NCI-H1048 (cell line): ENCODE measurements at places on chromosomes 3 and 15.

DNA sequence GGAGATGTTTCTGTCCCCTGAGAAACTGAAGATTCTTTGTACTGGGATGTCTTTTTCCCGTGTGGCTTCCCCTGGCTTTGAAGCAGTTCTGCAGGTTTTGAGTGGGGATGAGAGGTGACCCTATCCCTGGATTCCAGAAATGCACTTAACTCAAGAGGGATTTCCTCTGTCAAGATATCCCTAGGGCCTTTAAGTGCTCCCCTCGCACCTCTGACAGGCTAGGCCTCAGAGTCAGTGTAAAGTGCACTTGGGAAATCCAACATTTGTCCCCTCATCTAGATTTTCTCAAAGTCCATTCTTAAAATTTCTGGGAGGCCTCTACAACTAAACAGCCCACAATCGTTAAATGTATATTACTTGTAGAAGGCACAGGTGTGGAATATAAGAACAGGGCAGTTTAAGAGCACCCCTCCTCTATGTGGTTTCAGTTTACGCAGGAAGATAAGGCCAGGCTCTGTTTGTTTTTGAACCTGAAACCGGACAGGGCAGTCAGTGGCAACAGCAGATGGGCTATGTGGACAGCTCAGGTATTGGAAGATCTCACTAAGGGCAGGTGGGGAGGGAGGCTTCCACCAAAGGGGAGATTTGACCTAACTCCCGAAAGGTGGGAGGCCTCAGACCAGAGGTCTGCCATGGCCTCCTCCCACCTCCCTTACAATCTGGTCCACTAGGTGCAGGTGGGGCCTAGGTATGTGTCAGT lies 4.8 kb downstream of the C3orf52 start:
- DNase-seq = no peak

GRCh38 chr15:72285402-72285801 lies 13.0 kb upstream of the PARP6 start:
- no peak for DNase-seq

- no peak for DNase-seq
Observed at GRCh38 chr15:73375012-73375411, 6.3 kb upstream of the HCN4 start.

DNA sequence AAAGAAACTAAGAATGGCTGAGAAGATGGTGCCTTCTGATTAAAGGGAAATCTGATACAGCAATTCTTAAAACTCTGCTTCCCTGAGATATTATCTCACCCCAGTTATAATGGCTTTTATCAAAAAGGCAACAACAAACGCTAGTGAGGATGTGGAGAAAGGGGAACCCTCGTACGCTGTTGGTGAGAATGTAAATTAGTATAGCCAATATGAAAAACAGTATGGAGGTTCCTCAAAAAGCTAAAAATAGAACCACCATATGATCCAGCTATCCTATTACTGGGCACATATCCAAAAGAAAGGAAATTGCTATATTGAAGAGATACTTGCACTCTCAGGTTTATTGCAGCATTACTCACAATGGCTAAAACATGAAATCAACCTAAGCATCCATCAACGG lies 65.1 kb downstream of the GOLIM4 start:
- DNase-seq = no peak

GRCh38 chr3:188174317-188175044 lies 20.5 kb downstream of the LPP start:
- DNase-seq = no peak

- no peak for DNase-seq
Observed at GRCh38 chr15:101049282-101049681, 130.1 kb downstream of the LRRK1 start.

- DNase-seq = no peak
Observed at GRCh38 chr3:42714171-42714852, 11.7 kb upstream of the HHATL start.

- no peak for DNase-seq
Observed at GRCh38 chr3:156626104-156626503, 48.3 kb upstream of the TIPARP start.

DNA sequence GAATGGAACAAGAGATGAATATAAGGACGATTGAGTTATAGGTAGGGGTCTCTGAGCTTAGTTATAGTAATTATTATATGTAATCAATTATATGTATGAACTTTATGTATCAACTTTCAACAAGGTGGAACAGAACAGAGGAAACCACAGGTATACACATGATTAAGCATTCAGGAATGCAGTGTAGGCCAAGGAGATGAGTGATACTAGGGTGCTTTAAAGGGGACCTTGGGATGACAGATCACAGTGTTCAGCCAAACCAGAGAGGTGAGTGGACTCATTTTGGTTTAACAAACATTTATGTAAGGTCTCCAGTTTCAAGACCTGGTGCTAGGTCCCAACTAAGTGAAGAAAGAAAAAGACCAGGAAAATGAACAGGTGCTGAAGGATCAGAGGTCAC lies 895.5 kb downstream of the ROBO2 start:
- DNase-seq = no peak

- DNase-seq = no peak
Observed at GRCh38 chr15:100651253-100651652, 48.9 kb downstream of the ASB7 start.

DNA sequence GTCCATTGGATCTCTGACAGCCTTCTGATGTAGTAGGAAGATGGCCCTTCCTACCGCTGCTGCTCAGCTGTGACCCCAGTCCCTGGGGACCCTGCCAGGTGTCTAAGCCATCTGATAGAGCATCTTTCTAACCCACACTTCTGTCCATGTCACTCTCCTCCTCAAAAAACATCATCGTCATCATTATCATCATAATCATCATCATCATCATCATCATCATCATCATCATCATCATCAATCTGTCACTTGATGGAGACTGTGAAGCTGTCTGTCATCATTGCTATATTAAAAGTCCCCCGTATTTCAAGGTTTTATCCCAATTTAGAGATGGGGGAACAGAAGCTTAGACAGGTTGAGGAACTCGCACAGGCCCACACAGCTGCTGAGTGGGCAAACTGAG lies 75.1 kb upstream of the SLC6A11 start:
- DNase-seq = no peak

- no peak for DNase-seq
Observed at GRCh38 chr3:8070011-8070410, 431.6 kb upstream of the LMCD1 start.

- no peak for DNase-seq
Observed at GRCh38 chr15:86155551-86155950, 75.9 kb downstream of the AGBL1 start.

- DNase-seq = no peak
Observed at GRCh38 chr15:75021341-75021740, 2.0 kb upstream of the PPCDC start.

DNA sequence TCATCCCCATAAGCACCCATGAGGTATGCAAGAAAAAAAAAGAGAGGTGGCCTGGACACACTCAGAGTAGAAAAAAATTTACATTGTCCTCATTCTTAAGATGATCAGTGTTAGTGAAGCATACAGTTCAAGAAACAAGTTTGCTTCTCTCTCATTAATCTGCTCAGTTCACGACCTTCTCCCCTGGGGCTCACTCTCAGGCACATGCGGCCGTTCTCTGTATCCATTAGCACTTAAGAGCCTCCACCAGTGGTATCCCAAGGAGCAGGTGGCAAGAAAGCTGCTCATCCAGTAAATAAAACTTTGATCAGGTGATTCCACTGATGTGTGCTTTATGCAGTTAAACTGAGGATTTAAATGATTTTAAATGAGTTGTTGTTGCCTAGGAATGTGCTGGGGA lies 57.4 kb downstream of the ARHGAP31 start:
- no peak for DNase-seq

DNA sequence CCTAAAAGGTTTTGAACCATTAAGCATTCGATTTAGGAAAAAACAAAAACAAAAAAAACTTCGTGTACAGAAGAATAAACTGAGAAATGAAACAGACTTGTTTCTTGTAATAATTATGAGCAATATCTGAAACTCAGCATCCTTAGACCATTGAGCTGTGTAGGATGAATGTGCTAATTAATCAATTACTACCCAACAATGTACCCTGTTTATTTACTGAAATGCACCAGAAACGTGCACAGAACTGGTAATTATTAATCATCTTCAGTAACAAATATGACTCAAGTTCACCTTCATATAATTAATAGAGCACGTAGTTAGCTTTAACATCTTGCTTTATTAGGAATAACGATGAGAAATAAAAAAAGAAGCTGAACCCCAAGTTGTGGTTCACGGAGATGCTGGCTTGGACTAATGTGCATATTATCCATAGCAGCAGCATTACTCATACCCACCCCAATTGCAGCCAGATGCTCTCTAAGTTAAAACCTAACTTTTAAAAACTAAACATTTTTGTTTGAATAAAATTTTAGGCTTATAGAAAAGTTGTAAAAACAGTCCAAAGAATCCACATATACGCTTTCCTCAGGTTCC lies 10.2 kb upstream of the C15orf61 start:
- no peak for DNase-seq

GRCh38 chr15:91523596-91523995 lies 329.9 kb upstream of the SLCO3A1 start:
- no peak for DNase-seq
